NCI-H69 (cell line): ENCODE measurements at places on chromosomes 16 and 17.
A peak's percentile ranks its signal among the peaks of the same experiment; 100 is the strongest.

DNA sequence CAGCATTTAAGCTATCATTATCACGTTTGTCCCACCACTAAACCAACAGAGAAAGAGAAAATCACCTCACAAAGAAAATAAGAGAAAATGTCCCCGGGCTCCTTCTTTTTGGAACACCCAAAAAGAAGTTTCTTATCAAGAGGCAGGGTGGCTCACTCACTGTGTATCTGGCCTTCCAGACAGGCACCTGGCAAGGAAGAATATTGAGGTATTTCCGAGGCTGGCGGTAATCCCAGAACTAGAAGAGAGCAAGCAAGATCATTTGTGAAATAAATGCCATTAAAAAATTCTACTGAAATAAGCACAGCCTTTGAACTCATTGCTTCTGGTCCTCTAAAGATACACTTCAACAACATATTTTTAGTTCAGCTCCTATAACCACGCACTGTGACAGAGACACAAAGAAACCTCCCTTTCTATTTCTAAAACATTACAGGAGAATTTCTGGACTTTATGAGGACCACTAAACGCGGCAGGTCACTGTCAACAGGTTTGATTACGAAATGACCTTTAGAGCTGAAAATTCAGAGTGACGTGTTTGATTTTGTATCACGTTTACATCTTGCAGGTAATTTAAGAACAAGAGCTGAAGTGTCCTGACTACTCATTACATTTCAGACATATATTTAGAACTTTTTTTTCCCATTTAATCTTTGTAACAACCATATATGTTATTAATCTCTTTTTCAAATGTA lies 61.0 kb downstream of the WDR59 start:
- no peak for DNase-seq

GRCh38 chr16:88320947-88321634 lies 61.7 kb upstream of the ZNF469 start:
- DNase-seq = no peak

DNA sequence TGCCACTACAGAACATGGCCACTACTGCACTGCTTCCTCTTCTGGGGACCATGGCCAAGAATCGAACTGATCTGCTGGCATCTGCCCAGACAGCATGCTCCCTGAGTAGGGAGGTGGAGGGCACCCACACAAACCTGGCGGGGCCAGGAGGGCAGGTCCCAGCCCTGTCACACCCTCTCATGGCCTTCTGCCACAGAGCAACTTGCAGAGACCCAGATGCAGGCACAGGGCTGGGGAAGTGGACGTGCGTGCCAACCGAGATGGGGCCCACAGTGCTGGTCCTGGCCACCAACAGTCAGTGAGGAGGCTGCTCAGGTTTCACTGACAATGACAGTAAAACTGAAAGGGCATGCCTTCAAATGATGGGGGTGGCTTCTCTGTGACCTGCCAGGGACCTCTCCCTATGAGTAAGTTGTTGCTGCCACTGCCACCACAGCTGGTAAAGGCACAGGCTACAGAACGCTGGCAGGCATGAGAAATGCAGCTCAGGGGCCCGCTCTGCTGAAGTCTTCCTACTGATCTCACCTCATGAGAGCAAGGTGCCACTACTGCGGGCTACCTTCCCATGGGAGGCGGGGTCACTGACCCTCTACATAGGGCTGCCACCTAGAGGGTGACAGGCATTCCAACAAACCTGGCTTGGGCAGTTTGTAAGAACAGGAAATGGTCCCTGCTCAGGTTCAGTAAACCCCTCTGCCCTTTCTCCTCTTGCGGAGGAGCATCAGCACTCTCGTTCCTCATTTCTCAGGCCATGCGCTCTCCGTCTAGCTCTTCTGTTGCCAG lies 15.5 kb downstream of the HIC1 start:
- no peak for DNase-seq

DNA sequence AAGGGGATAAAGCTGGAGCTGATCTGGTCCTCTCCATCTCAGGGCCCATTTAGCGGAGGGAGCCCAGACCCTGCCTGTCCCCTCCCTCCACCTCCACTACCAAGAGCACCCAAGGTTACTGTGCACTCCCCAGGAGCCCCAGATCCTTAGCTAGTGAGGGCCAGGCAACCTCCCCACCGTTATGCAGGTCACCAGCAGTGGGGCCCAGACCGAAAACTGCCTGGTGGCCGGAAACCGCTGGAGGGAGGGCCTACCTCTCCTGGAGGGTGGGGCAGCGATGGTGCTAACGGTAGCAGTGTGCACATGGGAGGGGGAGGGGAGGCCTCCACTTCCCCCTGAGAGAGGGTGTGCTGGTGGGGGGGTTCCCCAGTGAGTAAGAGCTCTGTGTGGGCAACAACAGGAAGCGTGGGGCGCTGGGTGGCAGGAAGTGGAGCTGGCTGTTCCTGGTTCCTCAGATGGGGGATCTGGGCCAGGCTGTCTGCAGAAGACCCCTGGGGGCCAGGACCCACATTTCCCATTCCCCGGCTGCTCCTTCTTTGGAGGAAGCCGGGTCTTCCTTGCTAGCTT lies 4.4 kb downstream of the FMNL1 start:
- DNase-seq = no peak

GRCh38 chr16:69917739-69918138 lies 33.4 kb upstream of the CLEC18A start:
- DNase-seq = no peak

GRCh38 chr16:49021136-49021535 lies 260.5 kb downstream of the CBLN1 start:
- DNase-seq = peak; percentile 76

- peak; percentile 27 for DNase-seq
These were observed 667.4 kb upstream of the SALL1 start for GRCh38 chr16:51818342-51818944.

DNA sequence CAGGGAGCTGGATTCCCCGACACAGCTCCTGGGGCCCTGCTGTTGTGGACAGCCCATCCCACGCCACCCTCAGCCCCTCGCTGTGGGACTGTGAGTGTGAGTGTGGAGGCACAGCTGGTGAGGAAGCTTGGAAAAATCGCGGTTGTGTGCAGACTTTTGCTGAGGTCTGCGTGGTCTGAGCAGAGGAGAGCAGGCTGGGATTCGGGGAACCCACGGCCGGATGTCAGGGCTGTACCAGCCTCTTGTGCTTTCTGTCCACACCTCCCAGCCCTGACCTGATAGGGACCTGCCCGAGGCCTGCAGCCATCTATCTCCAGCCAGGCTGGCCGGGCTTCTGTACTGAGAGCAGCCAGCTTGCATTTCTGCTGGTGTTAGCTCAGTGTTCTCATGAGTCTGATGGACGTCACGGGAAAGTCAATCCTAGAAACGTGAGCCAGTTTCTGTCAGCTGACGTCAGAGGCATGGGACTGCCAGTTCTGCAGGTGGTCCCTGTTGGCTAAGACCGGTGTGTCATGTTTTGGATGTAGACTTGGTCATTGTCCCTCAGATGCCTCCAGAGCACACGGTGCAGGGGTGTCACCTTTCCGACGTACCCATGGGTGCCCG lies 72.8 kb upstream of the ZNF750 start:
- no peak for DNase-seq

GRCh38 chr17:46889992-46890564 lies 32.9 kb upstream of the GOSR2 start:
- DNase-seq = no peak

DNA sequence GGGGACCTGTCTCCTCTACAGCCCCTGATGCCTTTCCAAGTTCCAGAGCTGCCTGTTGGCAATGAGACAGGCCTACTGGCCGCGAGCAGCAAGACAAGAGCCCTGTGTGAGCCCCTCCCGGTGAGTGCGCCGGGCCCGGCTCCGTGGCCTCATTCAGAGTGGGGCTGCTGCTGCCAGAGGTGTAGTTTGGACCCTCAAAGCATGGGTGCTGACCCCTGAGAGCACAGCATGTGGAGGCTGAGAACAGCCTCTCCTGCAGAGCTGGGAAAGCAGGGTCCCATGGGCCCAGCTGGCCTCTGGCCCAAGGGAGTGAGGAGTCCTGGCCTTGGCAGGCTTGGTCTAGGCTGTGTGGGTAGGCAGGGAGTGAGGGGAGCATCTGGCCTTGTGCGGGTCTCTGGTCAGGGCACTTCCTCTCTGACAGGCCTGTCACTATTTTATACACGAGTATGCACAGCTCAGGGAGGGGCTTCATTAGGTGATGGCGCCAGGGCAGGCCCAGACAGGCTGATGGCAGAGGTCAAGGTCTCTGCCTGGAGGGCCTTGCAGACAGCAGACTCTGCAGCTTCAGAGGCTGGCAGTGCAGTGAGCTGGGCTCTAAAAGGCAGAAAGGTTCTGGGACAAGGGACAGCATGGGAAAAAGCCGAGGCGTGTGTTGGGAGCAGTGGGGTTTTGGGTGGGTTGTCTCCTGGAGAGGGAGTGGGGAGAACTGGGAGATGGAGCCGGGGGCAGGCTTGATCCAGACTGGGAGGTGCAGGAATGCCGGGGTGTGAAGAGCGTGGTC lies 43.4 kb downstream of the ADCY7 start:
- peak; percentile 51 for DNase-seq

DNA sequence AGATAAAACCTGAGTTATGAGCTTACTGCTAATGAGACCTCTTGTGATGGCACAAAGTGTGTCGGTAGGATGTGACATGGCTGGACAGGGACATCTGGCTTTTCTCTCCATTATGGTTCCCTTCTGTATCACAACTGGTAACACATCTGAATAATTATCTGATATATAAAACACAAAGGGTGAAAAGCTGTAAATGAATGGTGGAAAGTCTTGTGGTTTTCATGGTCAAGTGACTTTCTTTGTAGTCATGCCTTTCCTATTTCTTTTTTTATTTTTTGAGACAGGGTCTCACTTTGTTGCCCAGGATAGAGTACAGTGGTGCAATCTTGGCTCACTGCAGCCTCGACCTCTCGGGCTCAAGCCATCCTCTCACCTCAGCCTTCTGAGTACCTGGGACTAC lies 35.3 kb upstream of the ZFHX3 start:
- no peak for DNase-seq

GRCh38 chr16:82603784-82604411 lies 22.9 kb upstream of the CDH13 start:
- DNase-seq = peak; percentile 42

GRCh38 chr16:49602976-49603310 lies 229.3 kb downstream of the C16orf78 start:
- DNase-seq = no peak

GRCh38 chr16:8861563-8862308 lies 7.1 kb downstream of the CARHSP1 start:
- no peak for DNase-seq

DNA sequence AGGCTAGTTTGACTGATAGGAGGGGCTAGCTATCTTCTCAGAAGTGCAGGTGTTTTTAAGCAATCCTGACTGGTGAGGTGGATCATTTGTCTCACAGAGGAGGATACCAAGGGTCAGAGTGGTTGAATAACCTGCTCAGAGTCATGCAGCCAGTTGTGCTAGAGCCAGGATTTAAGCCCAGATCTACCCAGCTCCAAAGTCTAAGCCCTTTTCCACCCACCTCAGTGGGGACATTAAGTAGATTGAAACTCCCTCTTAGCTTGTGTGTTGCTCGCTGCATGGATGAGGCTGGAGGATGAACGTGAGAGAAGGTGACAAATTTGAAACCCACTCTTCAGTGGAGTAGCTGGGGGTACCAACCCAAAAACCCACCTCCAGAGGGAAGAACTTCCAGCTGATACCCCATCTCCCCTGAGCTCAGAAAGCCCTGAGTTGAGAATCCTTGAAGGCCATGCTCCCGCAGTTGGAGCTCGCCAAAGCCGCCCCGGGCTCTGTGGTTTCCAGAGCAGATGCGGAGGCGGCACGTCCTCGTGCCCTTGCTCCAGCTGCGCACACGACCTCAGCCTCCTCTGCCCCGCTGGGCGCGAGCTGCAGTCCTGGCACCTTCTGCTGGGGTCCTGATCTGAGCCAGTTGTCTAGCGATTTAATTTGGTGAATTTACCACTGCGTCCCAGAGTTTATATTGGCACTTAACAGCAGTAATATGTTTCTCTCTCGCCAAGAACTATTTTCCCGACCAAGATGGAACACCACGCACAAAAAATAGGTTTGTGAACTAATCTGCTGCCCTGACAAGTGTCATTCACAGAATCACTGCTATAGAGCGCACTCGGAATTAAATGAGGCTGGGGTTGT lies 159.5 kb downstream of the CCDC182 start:
- DNase-seq = peak; percentile 56

GRCh38 chr16:11100239-11100750 lies 155.7 kb downstream of the SOCS1 start:
- DNase-seq = peak; percentile 25

GRCh38 chr17:43691317-43691693 lies 29.6 kb upstream of the MEOX1 start:
- no peak for DNase-seq
